ENCODE measurements at places on chromosomes 4 and X.

GRCh38 chrX:40922307-40922706, 162.9 kb upstream of the USP9X start:
- DNase-seq: no peak

DNA sequence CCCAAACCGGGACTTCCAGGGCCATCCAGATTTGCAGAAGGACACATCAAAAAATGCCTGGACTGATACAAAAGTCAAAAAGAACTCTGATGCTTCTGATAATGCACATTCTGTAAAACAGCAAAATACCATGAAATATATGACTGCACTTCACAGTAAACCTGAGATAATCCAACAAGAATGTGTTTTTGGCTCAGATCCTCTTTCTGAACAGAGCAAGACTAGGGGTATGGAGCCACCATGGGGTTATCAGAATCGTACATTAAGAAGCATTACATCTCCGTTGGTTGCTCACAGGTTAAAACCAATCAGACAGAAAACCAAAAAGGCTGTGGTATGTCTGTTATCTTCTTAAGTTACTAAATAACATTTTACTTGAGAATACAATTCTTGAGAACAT, 9.2 kb downstream of the PLK4 start:
- no peak for DNase-seq

GRCh38 chr4:37661772-37662171, 24.4 kb downstream of the RELL1 start:
- DNase-seq: no peak

DNA sequence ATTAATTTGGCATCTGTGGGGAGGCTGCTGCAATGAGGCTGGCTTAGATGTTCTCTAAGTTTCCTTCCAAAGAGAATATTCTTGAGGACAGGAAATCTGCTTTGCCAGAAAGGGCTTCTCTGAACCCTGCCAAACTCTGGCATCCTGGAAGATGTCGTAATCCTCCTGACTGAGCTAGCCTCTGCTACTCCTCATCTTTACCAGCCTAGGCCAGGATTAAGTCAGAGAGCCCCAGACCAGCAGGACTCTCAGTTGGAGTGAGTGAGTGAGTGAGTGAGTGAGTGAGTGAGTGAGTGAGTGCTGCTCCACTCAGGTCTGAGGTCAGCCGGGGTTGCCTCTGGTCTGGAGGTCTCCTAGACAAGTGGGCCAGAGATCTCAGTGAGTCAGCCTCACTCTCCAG, 104.9 kb upstream of the SOD3 start:
- no peak for DNase-seq

- no peak for DNase-seq
Measured at GRCh38 chrX:821327-822107, 190.9 kb downstream of the SHOX start.

- no peak for DNase-seq
Measured at GRCh38 chrX:38954520-38954919, 153.3 kb downstream of the MID1IP1 start.

DNA sequence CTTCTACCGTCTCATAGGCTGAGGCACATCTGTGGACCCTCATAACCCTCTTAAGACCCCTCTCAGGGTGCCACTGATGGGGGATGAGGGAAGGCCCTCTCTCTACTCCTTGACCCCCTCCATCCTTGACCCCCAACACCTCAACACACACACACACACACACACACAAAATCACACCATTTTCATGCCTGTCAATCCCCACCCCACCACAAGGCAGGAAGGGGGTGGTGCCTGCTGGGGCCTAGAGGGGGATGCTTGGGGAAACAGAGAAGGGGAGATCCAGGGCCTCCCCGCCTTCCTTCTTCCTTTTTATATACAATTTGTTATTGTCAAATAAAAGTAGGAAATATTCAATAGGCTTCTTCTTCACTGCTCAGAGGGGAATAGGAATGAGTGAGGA, 1.2 kb upstream of the EBP start:
- no peak for DNase-seq

- no peak for DNase-seq
Measured at GRCh38 chr4:38489011-38489861, 174.8 kb upstream of the KLF3 start.

GRCh38 chr4:145034727-145035211, 63.2 kb downstream of the ANAPC10 start:
- DNase-seq: no peak

- no peak for DNase-seq
Measured at GRCh38 chr4:71866212-71866885, 82.5 kb upstream of the GC start.

- DNase-seq: no peak
Measured at GRCh38 chr4:94399721-94400120, 52.0 kb upstream of the PDLIM5 start.

DNA sequence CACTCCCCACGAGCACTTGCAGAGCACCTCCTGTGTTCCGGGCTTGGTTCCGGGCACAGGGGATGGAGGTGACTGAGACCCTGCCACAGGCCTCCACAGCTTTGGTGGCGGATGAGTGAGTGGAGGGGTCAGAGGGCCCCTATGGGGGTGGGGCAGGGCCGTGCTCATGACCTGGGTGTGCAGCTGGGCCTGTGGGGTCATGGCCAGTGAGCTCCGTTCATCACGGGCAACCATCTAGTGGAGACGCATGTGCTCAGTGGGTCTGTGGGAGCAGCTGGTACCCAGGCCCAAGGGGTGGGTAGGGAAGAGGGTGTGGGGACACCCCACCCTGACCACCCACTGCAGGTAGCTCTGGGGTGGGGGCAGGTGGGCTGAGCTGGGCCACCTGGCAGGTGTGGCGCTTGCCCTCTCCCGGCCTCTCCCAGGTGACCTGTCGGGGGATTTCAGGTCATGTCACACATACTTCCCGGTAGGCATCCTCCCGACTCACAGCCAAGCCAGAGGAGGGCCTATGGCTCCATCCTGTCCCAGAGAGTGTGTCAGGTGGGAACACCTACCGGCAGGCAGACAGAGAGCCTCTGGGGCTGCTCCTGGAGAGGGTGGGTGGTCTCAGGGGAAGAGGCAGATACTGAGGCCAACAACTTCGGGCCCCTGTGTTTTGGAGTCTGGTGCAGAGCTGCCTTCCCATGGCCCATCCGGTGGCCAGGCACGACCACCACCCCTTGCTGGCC, 3.6 kb downstream of the PSAPL1 start:
- no peak for DNase-seq

DNA sequence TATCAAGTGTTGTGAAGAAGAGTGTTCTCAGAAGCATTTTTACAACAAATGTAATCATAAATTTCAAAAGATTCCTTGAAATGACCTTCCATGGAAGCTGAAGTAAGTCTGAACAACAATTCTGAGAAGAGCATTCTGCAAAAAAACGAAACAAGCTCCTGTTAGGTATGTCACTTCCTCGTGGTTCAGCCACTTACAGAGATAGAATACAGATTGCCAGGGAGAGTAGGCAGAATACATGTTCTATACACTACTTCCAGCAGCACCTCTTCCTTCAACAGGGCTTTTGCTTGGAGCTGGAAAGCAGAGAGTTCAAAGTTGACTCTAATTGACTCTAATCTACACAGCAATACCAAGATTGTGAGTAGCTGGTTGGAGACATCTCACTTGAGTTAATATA, 274.5 kb downstream of the ADGRA3 start:
- DNase-seq: no peak

GRCh38 chr4:183397741-183398297, 46.6 kb upstream of the CDKN2AIP start:
- no peak for DNase-seq

DNA sequence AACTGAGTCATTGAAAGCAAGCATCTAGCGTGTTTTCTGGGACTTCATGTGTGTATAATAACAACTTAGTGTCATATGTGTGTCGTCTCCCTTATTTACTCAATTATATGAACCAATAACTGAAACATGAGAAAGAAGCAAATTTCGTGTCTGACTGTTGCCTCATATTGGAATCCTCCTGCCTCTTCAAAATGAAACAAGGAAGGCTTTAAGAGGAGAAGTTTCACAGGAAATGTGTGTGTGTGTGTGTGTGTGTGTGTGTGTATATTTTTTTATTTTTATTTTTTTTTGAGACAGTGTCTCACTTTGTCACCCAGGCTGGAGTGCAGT, 145.8 kb upstream of the SFRP2 start:
- no peak for DNase-seq

- DNase-seq: no peak
Measured at GRCh38 chr4:189147005-189147929, 793.4 kb upstream of the FRG1 start.

DNA sequence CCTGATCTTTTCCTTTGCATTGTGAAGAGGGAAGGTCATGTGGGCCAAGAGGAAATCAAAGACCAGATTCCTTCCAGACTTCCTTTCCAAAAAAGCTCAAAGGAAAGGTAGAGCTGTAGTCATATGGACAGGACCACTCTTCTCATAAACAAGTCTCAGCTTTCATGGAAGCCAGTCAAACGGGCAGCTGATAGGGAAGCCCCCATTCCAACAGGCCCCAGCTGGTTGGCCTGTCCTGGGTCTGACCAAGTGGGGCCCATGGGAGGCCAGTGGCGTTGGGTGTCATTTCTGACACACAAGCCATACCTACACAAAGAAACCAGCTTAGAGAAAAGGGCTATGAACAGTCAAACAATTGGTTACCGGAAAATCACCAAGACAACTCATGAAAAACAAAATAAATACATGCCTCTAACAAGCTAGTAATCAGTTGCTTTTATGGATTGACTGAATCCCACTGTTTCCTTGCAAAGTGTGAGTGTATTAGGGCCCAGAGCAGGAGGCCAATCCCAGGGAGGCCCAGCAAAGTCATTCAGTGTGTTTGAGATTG, 149.6 kb upstream of the MAMLD1 start:
- DNase-seq: no peak

- DNase-seq: no peak
Measured at GRCh38 chr4:153326513-153326912, 18.0 kb upstream of the MND1 start.

- peak; percentile 10 for DNase-seq
Measured at GRCh38 chr4:168923526-168924194, 86.4 kb downstream of the CBR4 start.

DNA sequence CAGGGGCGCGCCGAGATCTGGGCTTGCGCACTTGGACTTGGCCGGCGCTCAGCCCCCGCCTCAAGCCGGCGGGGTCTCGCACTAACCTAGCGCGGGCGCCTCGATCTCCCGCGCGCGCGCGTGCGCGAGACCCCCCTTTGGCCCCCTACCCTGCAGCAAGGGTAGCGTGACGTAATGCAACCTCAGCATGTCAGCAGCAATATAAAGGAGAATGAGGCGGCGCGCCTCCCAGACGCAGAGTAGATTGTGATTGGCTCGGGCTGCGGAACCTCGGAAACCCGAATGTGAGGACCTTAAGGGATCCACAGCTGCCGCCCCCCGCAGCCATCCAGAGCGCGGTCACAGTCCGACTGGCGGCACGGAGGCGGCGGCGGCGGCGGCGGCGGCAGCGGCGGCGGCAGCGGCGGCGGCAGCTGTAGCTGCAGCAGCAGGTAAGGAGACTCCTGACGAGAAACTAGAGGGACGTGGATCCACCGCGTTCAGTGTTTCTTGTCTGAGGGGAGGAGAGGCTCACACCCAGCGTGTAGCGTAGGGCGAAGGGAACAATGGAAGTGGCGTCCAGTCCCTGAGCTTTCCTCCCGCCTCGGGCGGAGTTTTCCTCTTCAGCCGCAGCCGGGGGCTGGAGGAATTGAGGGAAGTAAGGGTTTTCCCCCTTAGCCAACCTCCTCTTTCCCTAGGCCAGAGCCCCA, at the start of the genes SATL1 and ZNF711:
Gene SATL1, minus strand, starts transcription at position 19 of the 689 bp plus-strand sequence. CDS start 134,811 bp downstream, outside the sequence.
Gene ZNF711, plus strand, starts transcription at position 231 of the 689 bp plus-strand sequence. CDS start 3,582 bp downstream, outside the sequence.
- peak; percentile 77 for DNase-seq

DNA sequence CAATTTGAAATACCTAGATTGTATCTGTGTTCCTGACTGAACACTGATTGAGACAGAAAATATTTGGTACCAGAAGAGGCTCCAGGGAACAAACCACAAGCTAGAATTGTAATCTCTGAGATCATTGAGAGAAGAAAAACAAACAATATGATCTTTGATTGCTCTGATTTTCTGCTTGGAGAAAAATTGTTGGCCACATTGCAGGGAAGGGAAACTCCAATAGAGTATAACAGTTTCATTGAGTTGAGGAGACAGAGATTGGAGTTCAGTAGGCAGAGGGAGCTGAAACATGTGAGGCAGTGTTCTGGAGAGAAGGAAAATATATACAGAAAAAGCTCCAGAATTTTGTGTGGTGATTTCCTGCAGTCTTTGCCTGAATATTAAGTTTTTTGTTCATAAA, 158.2 kb downstream of the C4orf33 start:
- DNase-seq: no peak

DNA sequence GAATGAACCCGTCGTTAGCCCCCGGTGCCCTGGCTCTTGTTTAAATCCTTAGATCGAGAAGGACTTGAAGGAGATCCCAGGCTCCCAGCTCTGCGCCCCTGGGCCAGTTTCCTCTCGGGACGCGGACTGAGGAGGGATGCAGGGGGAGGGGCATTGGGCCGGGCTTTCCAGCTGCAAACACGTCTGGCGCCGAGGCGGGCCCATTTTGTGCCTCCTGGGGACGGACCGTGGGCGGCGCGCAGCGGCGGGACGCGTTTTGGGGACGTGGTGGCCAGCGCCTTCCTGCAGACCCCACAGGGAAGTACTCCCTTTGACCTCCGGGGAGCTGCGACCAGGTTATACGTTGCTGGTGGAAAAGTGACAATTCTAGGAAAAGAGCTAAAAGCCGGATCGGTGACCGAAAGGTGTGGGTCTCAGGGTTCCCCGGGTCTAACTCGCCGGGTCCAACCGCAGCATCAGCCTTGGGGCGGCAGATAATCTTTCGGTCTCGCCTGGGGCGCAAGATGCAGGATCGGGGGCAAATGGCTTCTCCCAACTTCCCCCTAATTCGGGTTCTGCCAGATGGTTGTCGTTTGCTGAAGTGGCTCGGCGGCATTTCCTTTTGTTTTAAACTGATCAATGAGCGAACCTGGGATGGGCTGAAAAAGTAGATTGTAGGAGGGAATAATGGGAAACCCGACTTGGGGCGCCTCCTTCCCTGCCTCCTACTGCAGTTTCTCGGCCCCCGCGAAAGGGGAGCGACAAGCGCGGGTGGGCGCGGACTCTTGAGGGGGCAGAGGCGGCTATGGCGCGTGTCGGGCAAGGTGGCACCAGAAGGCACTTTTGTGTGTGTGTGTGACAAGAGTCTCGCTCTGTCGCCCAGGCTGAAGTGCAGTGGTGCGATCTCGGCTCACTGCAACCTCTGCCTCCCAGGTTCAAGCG, 2.9 kb downstream of the PDGFRA start:
- no peak for DNase-seq

GRCh38 chr4:189294574-189294973, 646.1 kb upstream of the FRG1 start:
- no peak for DNase-seq

GRCh38 chrX:132730266-132730665, 228.2 kb downstream of the HS6ST2 start:
- no peak for DNase-seq

Measured in NCI-H510A (cell line).